Stimulated activated CD4-positive, alpha-beta T cell treated with anti-CD3 and anti-CD28 coated beads, Interleukin-2, amount 100 ng/mL, for 24 hours (primary cell): ENCODE measurements at places on chromosomes 13 and 19.

DNA sequence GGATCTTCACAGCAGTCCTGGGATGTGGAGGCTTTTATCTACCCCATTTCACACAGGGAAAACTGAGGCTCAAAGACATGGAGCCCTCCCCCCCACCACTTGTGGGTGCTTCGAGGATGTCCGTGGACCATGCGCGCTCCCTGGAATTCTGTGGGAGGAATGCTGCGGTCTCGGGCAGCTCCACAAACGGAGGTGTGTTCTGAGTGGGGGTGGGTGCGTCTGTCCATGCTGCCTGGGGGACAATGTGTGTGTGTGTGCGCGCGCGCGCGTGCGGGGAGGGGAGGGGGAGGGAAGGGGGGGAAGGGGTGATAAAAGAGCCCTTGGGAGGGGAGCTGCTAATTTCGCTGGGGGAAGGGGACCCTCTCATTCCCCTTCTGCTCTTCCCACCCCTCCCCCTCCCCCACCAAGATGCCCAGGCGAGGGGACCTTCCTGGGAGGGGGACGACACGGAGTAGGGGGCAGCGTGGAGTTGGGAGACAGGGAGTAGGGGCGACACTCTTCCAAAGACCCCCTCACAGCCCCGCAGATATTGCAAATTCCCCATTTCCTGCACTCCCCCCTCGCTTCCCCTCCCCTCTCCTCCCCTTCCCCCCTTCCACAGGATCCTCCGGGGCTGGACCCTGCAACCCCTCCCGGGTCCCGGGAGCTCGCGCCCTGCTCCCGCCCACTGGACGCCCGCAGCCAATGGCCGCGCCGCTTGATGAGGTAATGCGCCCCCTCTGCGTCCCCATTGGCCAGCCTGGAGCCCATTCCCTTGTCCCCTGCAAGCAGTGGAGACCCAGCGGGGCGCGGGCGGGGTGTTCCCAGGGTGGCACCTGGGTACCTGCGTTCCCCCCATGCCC lies 18.9 kb upstream of the ZNRF4 start:
- no peak for DNase-seq

- no peak for DNase-seq
Observed at GRCh38 chr13:100045355-100045754, 43.5 kb upstream of the PCCA start.

GRCh38 chr13:102261809-102262208 lies 140.0 kb downstream of the FGF14 start:
- no peak for DNase-seq

- DNase-seq, result no peak
Observed at GRCh38 chr19:3403489-3404323, 37.3 kb downstream of the NFIC start.

- peak; percentile 61 for DNase-seq
Observed at GRCh38 chr19:47445937-47446402, 25.7 kb downstream of the SLC8A2 start.

- DNase-seq, result no peak
Observed at GRCh38 chr13:86862137-86862536, 809.0 kb upstream of the SLITRK5 start.

- DNase-seq, result no peak
Observed at GRCh38 chr13:46373623-46374022, 13.4 kb downstream of the RUBCNL start.

GRCh38 chr13:91816263-91816807 lies 417.9 kb downstream of the GPC5 start:
- no peak for DNase-seq

DNA sequence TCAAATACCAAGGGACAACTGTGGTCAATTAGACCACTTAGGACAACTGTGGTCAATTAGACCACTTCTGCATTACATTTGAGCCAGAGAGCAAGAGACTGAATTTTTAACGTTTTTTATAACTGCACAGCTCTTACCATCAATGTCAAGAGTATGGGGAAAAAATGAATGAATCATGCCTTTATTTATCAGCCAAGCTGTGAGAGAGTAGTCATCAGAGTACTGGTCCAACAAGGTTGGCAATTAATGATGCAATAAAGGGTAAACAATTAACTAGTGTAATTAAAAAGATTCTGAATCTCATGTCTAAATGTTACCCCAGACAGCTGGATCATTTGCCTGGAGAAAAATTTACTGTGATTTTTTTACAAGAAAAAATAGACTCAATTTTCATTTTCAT lies 381.1 kb downstream of the LIG4 start:
- no peak for DNase-seq

GRCh38 chr13:22128441-22129408 lies 457.9 kb downstream of the FGF9 start:
- DNase-seq, result no peak

- DNase-seq, result no peak
Observed at GRCh38 chr19:46475986-46476385, 4.6 kb upstream of the PNMA8A start.
